Stimulated activated CD4-positive, alpha-beta T cell treated with anti-CD3 and anti-CD28 coated beads, Interleukin-1b, Interleukin-23, amount 100 ng/mL, for 4 hours (primary cell): ENCODE measurements at places on chromosomes 13 and 19.
A peak's percentile ranks its signal among the peaks of the same experiment; 100 is the strongest.

- DNase-seq: no peak
Measured at GRCh38 chr13:29753618-29754472, 96.6 kb downstream of the UBL3 start.

- DNase-seq: no peak
Measured at GRCh38 chr13:65911546-65912193, 1318.5 kb downstream of the PCDH9 start.

- DNase-seq: no peak
Measured at GRCh38 chr19:13723206-13723605, 41.1 kb upstream of the MRI1 start.

- DNase-seq: no peak
Measured at GRCh38 chr19:28185646-28186045, 1027.3 kb downstream of the UQCRFS1 start.

DNA sequence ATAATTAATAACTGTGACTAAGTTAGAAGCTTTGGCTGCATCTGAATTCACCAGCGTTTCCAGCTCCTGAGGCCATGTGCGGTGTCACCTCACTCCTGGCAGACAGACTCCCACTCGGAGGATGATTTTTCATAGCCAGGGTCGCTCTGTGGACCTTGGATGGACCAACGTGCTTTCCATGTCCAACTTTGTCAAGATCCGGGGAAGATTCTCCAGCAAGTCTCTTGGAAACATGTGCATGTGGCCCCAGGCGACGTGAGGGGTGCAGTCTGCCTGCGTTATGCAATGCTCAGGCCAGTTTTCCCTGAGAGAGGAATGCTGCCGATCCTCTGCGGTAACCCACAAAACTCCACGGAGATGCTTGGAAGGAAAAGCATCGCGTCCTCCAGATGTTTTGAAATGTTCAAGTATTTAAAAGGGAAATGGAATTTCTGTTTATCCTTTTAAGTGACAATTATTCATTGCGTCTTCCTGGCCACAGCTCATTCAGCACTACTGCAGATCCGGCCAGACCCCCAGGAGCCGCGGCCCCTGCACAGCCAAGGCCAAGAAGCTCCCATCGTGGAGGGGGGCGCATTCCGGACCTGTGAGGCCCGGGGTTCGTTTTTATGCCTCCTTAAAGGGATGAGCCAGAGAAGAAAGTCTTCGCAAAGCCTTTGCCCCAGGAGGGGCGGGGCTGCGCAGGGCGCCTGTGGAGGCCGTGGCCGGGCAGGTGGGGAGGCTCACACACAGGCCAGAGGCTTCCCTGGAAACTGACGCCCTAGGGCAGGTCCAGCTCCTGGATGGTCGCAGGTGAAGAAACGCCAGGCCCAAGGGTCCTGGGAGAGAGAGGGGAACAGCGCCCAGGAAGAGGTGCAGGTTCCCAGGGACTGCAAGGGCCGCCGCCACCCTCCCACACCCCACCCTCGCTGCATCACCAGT is 46.0 kb downstream of the C13orf46 start:
- no peak for DNase-seq

DNA sequence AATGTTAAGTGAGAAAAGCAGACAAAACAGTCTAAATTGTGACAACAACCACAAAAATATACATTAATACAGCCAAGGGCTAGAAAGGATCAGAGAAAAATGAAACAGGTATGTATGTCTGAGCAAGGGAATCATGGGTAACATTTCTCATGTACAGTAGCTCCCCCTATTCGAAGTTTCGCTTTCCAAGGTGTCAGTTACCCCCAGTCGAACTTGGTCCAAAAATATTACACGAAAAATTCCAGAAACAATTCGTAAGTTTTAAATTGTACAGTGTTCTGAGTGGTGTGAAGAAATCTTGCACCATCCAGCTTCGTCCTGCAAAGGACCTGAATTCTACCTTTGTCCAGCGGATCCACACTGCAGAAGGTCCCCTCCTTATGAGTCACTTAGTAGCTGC is 1.8 kb upstream of the RNASEH2B start:
- no peak for DNase-seq

DNA sequence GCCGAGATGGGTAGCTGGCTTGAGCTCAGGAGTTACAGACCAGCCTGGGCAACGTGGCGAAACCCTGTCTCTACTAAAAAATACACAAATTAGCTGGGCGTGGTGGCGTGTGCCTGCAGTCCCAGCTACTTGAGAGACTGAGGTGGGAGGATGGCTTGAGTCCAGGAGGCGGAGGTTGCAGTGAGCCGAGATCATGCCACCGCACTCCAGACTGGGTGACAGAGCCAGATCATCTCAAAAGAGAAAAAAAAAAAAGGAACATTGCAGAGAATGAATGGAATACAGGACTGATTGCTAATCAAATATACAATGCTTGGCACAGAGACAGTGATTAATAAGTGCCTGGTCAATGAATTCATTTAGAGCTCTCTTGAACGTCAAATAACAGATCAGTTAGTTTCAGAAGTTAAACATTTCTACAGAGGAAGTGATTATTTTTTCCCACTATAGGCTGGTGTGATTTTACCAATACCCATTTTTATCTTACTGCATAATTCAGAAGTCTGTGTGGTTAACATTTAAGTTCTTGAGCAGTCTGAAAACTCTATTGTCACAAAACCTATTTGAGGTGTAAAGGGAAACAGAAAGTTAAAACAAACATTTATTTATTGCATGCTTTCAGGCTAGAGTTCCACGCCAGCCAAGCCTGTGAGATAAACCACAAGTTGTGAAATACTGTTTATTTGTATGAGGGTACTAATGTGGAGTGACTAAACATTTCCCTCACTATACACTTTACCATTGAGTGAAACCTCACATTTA is 7.7 kb upstream of the TBC1D4 start:
- DNase-seq: no peak

GRCh38 chr19:39557811-39558623 is 18.1 kb upstream of the EID2 start:
- no peak for DNase-seq

DNA sequence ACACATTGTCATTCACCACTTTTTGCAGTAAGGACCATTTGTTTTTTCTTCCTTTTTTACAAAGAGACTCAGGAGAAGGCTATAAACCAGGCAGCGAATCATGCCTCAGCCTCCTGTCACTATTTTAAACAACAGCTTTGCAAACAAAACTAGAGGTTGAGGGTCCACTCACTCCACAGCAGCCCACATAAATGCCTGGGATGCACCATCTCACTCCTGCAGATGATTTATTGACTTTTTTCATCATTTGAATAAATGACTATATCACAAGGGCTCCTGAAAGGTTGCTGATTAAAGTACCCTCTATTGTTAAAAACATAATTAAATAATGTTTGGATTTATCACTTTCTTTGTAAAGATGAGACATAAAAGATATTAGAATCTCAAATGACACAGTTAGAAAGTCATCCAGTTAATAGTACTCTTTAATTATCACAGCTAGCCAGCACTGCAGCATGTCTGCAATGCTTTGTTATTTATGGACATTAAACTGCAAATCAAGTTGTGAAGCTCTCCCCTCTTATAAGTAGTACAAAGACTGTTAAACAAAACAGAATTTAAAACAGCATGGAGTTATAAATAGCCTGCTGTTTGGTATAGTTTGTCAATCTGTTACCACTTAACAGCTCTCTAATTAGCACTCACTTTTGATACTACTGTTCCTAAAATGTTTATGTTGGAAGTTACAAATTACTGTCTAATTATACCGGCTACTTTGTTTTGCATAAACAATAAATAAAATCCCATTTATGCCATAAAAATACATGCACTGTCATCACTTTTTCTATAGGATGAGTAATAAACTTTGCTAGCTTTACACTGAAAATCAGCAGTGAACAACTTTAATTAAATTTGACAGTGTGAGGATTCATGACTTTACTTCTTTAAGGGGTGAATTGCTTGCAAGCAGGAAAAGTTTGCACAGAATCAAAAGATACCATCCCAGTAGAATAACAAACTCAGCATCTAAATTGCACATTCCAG is 853.2 kb downstream of the UQCRFS1 start:
- no peak for DNase-seq

DNA sequence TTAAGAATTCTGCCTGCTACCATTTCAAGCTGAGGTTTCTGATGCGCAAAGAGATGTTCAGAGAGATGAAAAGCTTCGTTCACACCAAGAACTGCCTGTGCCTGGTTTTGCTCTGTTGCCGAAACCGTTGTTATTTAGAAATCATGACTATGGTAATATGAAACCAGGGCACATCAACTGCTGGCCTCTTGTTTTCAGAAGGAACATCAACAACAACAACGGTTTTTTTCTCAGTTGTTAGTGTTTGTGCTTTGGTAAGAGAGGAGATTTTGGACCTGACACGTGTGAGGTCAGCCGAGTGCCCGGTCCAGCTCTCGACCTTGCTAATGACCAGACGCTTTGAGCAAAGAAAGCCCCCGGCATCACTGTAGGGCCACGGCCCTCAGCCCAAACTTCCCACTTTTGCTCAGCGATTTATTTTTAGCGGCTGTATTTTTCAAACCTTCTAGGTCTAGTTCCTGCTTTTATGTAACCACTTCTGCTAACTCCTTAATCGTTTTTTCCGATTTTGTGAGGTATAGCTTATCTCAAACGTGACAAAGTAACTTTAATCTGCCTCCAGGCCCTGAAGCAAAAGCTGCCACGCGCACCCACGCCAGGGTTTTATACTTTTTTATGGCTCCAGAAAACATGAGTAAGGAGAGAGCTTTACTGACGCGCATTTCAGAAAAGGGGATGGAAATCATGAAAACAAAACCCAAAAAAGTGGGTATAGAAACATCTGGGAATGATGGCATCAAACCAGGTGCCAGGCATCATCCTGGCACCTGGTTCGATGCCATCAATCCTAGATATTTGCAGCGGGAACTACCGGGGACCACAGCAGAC is 42.0 kb downstream of the KLF2 start:
- DNase-seq: no peak

DNA sequence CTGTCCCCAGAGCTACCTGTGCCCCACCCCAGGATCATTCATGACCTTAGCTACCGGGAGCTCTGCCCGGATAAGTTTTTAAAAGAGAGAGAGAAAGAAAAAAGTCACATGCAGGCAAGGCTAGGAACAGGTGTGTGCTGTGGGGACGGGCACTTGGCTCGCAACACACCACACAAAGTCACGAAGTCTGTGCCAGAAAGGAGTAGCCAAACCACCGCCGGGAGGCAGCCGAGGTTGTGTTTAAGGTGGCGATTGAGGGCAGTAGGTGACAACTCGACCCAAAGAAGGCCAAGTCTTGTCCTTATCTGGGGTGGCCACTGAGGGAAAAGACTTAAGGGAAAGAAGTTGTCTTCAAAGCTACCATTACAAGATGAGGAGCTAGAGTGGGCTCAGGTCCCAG is 4.6 kb upstream of the TSHZ3 start:
- no peak for DNase-seq

- DNase-seq: no peak
Measured at GRCh38 chr13:26971990-26972887, 199.4 kb downstream of the USP12 start.

DNA sequence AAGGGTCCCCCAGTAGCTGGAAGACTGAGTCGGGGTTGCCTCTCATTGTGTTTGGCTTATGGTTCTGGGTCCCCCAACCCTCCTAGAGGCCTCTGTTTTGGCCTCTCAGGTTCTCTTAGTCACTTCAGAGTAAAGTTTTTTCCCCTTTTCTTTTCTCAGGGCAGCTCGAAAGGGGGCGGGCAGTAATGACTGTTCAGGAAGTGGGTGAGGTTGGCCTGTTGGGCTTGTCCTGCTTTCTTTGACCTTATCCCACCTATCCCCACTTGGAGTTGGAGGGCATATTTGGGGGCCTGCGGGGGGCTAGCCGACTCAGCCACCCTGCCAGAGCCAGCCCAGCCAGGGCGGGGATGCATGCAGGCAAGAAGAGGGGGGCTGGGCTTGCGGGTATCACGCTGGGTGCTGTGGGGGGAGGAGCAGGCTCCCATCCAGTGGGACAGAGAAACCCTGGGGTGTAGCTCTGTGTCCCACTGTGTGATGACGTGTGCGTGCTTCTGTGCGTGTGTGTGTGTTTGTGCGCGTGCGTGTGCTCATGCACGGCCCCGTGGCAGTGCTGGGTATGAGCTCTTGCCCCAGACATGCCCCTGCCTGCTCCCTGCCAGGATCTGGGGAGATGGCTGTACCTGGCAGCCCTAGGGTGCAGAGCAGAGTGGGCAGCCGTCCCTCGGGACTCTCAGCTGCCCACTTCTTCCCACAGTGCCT is 1.4 kb downstream of the CIC start:
- peak; percentile 46 for DNase-seq

DNA sequence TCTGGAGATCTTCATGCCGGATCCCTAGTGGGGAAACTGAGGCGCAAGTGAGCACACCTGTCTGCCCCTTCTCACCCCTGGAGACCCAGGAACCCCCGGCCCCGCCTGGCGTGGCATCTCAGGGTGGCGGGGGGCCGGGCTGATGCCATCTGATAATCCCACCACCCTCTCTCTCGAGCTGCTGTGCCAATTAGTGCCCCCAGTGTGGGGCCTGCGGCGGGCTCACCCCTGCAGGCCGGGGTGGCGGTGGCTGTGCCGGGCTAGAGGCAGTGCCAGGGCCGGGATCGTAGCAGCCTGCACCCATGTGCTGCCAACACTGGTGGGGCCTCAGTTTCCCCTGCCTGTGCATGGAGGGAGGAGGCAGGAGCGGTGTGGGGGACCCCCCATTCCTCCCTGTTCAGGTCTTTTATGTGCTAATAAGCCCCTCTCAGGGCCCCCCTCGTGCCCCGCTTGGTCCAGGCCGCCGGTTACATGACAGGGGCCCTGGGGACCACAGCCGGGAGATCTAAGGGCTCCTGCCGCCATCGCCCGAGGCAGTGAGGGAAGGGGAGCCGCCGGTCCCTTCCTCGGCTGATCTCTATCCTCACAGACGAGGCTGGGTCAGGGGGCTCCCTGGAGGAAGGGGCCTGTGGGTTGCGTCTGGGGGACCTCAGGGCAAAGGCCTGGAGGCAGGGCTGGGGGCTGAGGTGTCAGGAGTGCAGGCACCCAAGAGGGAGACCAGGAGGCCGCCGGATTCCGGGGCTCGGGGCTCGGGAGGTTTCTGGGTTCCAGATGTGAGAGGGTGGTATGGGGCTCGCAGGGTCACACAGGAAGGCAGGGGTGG is 8.3 kb downstream of the EFNA2 start:
- no peak for DNase-seq

GRCh38 chr13:43767341-43767931 is 19.3 kb downstream of the ENOX1 start:
- no peak for DNase-seq

DNA sequence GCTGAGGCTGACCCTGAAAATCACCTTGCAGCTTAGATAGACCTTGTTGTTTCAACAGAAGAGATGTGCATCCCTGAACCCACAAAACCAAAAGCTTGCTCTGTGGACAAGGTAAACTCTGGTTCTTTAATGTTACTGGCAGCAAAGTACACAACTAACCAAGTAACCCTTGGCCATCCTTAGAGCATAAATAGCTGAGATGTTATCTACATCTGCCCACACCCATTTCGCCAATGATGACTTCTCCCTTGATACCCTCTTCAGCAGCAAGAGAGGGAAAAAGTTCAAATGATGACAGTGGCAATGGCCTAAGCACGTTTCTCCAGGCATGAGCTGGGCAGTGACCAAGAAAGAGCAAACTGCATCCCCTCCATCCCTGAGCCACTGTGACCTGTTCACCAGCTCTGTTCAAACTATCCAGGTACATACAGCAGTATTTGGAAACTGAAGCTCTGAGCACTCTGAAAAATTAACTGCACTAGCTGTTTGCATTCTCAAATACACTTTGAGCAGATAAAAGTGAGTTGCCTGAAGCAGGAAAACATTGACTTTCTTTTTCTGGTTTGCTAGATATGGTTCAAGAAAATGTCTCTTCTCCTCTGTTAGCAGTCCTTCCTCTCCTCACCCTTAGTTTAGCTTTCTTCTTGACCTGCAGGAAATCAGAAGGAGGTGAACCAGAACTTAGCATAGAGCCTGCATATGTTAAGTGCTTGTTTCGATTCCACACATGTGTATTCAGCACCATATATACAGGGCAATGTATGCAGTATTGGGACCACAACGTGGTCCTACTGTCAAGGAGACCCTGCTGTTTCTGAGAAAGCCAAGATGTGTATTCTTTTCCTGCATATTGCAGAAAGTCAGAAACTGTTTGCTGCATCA is 231.7 kb downstream of the FOXO1 start:
- no peak for DNase-seq
